NCI-H524 (cell line): ENCODE measurements at places on chromosomes 6 and 20.

GRCh38 chr6:161750686-161751085 lies 476.8 kb upstream of the AGPAT4 start:
- no peak for DNase-seq

DNA sequence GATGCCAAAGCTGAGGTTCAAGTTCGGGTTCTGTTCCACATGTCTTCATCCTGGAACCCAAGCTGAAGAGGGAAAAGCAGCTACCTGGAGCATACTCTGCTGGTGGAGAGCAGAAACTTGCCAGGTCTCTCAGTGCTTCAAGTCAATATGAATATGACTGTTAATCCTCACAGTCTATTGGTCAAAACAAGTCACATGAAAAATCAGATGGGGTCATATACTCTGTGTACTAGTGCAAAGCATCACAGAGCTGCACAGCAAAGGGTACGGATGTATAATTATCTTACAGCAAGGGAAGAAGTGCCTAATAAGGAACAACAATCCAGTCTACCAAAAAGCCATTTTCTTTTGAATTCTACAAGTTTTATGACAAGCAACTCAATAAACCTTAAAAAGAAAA lies 11.6 kb downstream of the NCOA7 start:
- no peak for DNase-seq

DNA sequence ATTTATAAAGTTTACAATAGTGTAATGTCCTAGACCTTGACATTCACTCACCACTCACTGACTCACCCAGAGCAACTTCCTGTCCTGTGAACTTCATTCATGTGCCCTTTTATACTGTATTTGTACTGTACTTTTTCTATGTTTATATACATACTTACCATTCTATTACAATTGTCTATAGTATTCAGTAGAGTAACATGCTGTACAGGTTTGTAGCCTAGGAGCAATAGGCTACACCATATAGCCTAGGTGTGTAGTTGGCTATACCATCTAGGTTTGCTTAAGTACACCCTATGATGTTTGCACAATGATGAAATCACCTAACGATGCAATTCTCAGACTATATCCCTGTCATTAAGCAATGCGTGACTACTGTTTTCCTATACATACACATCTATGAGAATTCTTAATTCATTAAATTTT lies 17.5 kb downstream of the EDEM2 start:
- no peak for DNase-seq

GRCh38 chr6:23957017-23957416 lies 169.0 kb upstream of the NRSN1 start:
- no peak for DNase-seq

DNA sequence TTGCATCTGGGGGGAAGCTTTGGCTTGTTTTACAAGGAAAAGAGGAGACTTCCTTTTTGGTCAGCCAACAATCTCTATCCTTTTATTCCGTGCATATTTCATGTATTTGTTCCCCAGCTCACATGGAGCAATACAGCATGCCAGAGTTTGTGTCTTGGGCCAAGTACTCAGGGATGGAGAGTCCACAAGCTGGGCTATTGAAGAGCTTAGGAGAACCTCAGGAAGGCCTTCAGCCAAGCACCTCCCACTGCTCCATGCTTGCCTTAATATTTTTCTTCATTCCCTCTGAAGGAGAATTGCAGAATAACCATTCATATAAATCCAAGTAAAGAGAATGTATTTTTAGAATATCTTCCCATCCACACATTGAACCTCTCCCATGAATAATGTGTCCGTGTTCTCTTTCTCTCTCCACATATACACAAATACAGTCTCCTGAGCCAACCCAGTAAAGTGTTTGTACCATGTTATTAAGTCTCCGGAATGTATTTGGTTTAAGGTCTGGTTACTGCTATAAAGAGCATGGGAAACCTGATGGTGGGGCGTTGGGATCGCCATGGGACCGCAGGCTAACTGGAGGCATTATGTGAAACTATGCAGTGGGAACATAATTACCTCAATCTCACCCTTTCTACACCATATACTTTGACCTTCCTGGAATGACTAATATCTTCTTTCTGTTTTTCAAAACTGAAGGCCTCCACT lies 3.0 kb downstream of the LAMA4 start:
- no peak for DNase-seq

DNA sequence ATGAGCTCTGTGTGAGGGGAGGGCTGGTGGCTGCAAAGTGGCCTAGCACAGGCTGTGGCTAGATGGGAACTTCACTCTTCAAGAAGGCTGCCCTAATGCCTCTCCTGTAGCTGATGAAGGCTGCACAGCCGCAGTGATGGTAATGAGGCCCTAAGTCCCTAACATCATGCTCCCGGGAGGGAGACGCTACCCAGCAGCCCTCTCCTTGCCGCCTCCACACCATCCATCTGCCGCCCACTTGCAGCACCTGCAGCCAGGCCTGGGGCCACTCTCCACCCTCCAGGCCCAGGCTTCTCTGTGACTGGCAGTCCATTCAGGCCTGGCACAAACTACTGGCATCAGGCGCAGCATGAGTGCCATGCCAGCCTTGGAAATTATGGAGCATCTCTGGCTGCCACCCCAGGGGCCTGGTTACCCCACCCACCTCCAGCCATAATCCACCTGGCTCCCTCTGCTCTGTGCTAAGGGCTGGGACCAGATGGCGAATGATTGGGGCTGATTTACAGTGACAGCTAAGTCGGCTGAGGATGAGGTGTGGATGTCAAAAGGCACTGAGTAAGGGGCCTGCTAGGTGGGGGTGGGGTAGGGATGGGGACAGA lies 284.2 kb downstream of the LRFN2 start:
- peak; percentile 97 for DNase-seq

DNA sequence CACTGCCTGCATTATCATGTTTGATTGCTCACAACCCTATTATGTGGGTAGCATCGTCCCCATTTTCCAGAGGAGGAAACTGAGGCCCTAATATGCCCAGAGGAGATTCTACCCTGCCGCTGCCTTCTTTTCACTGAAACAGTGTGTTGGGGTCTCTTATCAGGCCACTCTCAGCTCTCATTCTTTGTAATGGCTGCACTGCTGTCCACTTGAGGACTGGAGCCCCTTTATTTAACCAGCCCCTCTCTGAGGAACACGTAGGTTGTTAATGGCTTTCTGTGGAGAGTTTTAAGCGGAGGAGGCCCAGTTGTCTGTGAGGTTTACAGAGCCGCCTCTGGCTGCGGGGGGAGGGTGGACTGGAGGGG lies 32.5 kb downstream of the SRC start:
- no peak for DNase-seq

DNA sequence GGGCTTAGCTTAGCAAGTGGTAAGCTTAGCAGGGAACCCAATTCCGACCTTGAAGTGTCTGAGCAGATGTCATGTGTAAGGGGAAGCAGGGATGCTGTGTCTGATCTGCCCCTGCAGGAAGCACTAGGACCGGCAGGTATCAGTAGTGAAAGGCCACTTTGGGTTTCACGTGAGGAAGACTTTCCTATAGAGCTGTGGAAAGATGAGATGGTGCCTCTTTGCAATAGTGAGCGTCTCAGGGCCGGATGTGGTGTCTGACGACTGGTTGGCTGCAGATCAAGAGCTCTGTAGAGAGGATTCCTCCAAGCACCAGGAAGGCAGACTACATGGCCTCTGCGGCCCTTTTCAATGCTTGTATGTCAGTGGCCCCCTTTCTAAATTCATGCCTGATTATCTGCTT lies 98.3 kb downstream of the TIAM2 start:
- DNase-seq = peak; percentile 79

- no peak for DNase-seq
Measured at GRCh38 chr6:110881546-110882273, 7.1 kb downstream of the AMD1 start.

GRCh38 chr6:5175635-5176034 lies 85.1 kb downstream of the LYRM4 start:
- no peak for DNase-seq

- DNase-seq = no peak
Measured at GRCh38 chr6:108928650-108929049, 80.4 kb downstream of the ARMC2 start.

- no peak for DNase-seq
Measured at GRCh38 chr6:74814440-74814839, 391.4 kb downstream of the COL12A1 start.

DNA sequence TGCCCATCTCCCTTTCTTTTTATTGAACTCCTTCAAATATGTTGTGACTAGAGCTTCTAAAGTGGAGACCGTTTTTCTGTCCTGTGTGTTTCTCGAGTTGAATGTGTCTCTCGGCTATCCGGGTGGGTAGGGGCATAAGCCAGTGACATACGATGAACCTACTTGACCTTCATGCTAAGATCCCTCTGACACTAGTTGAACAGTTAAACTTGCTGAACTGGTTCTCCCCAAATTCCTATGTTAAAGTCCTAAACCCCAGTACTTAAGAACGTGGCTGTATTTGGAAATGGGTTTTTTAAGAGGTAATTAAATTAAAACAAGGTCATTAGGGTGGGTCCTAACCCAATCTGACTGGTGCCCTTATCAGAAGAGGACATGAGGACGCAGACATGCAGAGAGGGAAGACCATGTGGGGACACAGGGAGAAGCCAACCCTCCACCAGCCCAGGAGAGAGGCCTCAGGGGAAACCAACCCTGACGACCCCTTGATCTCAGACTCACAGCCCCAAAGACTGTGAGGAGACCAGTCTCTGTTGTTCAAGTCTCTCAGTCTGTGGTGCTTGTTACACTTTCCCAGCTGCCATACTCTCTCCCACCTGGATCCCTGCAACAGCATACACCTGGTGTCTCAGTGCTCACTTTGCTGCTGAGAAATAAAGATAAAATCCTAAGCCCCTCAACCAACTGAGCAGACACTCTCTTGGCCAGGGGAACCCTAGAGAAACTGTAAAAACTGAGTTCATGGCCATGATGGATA lies 208.4 kb downstream of the MYLK4 start:
- DNase-seq = no peak

- DNase-seq = no peak
Measured at GRCh38 chr6:16769986-16770376, 8.7 kb upstream of the ATXN1 start.

- no peak for DNase-seq
Measured at GRCh38 chr20:24823989-24824693, 124.9 kb upstream of the CST7 start.

DNA sequence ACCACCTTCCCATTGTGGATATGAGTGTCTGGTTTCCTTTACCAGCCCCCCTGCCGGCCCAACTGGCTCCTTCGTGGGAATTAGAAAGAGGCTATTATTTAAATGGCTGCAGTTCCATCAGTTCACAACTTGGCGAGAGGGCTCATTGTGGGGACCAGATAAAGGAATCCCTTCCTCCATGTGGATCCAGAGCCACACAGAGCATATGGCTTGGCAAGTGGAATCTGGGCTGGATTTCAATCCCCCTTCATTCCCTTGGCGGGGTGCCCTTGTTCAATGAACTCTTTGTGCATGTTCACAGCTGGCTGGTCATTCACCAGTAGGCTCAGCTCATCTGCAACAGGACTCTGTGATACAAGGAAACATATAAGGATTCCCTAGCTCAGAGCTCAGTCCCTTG lies 140.6 kb downstream of the OPN5 start:
- DNase-seq = no peak

- DNase-seq = no peak
Measured at GRCh38 chr6:154463573-154464419, 46.7 kb downstream of the CNKSR3 start.

DNA sequence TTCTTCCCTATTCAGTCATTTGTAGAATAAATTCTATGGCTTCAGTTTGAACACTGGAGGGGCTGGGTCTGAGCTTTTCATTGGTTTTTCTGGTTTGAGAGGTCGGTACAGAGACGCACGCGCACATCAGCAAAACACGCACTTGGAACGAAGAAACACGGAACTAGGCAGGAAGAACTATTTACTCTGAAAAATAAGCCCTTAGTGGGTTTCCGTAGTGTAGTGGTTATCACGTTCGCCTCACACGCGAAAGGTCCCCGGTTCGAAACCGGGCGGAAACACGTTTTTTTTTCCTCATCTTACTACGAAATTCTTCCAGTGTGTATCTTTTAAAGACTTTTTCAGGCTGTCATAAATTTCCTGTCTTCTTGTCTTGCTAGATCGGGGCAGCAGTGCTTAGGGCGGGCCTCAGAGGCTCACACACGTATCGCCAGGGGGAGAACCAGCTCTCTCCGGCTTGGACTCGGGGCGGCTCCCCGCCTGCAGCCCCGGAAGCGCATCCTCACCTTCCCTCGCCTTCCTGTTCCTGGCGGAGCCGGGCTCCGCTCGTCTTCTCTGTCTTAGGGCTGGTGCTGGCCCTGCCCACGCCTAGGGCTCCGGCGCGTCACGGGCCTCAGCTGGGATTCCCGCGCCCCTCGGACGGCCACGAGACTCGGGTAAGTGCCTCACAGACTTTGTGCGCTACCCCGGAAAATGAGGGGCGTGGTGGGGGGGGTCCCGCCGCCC lies at the start of gene HMGN4:
Gene HMGN4, plus strand, starts transcription at position 521 of the 726 bp plus-strand sequence. CDS start 6,841 bp downstream, outside the sequence.
- DNase-seq = peak; percentile 88

GRCh38 chr6:3965071-3965718 lies 113.7 kb downstream of the FAM217A start:
- no peak for DNase-seq

DNA sequence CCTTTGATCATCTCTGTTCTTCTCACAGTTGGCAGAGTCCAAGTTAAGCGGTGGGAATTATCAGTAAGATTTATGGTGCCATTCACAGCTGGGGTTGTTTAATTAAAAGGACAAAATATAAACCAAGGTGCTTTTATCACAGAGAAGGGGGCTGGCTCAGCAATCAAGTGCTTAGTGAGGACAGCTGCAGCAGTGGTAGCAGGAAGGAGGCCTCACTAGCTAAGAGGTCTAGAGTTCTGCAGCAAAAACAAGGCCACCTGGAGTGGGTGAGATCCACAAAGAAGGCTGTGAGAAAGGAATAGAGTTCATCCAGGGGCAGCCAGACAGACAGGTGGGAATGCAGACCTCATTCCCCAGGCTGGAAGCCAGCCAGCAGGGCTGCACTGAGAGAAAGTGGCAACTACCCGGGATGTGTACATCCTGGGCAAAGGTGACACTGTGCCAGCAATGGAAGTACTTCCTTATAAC lies 37.1 kb downstream of the PIGU start:
- peak; percentile 97 for DNase-seq

DNA sequence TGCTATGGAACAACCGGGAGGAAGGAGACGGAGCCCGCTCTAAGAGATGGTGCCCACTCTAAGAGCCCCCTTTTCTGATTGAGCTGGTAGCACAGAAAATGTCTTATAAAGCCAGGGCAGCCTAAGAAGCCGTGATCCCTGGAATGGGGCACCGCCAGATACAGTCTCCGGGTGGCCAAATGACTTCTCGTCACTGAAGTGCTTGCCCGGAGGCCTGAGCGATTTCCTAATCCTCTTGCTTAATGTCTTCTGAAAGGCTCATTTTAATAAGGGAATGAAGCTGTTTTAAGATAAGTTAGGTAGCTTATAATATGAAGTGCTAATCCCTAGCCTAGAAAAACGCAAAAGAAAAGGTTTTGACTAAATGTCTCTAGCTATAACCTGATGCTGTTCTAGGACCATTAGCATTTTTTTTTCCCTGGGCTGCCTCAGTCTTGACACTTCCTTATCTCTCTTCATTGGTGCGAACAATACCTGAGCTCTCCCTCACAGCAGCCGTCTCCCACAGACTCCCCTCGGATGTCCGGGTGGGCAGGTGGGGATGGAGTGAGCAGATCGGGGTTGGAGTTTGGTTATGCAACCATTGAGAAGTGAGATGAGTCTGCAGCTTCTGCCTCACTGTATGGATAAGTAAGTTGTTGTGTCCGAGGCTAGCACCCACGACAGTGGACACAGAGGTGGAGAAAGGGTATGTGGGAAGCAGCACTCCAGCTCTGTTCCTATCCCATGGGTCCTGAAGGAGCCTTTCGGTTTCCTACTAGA lies 559.4 kb upstream of the AGPAT4 start:
- no peak for DNase-seq

- no peak for DNase-seq
Measured at GRCh38 chr20:582204-582603, 27.9 kb downstream of the TCF15 start.
